ENCODE measurements at places on chromosomes 12 and 14.

DNA sequence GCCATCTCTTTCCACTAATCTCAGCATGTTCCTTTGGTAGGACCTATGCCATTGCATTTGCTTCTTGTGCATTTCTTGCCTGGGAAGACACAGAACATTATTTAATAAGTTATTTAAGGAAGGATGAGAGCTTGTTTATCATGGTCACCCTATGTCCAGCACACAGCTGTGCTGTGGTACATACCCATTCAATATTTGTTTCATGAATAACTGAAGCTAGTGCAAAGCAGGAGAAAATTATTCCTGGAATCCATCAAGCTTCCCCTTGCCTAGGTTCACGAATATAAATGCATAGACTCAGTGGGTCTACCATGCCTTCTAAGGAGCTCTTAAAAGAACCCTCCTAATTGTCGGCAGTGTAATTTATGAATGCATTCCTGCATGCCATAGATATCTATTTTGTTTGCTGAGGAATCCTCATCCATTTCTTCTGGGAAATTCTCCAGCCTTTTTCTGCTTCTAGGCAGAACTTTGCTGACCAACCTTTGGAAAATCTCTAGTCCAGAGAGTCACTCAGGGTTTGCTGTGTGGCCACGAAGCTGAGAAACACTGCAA lies 599.8 kb upstream of the TMEM132C start:
- no peak for DNase-seq

DNA sequence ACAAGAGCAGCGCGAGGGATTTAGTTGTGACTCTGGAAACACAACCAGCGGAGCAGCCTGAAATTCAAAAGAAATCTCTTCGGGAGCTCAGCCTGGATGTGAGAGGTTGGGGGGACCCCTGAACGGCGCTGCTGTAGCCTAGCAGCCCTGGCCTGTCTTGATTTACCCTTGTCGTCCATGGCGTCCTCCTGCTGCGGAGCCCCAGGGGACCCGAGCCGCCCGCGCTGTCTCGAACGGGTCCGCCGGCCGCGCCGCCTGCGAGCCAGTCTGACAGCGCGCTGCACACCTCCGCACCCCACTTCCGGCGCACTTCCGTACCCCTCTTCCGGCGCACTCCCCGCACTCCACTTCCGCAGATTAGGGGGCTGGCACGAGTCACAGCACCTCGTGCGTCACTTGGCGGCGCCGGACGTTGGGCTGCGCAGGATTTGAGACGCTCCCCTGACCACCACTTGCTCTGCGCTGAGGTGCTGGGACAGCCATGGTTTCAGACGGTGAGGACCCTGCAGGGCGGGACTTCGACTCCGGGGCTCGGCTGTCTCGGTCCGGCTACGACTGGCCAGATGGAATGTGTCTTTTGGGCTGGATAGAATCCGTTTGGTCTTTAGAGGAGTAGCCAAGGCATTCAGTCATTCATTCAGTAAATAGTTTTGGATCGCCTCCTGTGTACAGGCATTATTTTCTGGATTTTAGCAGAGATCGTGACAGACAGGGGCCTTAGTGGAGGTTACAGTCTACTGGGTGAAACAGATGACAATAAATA lies at the start of the genes EIF2B1 and GTF2H3:
Gene EIF2B1, minus strand, starts transcription at position 308 of the 763 bp plus-strand sequence. Its CDS starts 129 bp downstream, at position 179.
Gene GTF2H3, plus strand, starts transcription at position 451 of the 763 bp plus-strand sequence. Its CDS starts 31 bp downstream, at position 482.
- DNase-seq, result peak; percentile 95

GRCh38 chr14:87829543-87829942 lies 163.4 kb downstream of the GALC start:
- no peak for DNase-seq

DNA sequence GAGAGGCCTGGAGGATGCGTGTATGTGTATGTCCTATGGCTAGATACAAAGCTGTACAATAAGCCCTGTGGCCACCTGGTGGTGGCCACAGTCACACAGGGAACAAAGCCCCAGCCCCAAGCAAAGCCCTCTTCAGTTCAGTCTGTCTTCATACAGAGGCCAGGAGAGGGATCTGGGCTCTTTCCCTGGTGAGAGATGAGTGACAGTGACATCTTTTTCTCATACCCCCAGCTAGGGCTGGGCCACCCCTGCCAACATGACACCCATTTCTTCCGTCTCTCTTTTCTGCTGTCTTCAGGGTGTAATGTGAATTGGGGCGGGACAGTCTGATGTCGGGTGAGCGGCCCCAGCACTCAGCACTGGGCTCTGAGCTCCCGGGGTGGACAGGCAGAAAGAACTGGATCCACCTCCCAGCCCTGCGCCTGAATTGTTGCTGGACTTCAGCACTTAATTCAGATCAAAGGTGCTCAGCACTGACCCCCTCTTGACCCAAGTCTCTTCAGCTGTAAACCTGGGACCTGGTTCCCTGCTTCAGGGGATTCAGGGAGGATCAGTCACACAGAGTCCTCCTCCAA lies 59.8 kb downstream of the SERPINA3 start:
- no peak for DNase-seq

DNA sequence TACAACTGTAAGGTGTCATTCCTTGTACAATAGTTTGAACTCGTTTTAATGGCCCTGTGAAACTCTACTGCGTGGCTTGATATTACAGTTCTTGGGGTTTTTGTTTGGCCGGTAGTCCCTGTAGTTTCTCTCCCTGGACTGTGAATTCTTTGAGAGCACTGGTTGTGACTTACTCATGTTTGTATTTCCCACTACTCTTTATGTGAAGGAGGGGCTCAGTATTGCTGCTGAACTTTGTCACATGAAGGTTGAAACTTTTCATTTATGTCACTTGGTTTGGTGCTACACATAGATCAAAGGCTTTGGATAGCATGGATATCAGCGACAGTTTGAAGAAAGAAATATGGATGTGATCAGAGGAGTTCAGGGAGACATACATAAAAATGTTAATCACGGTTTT lies 1.5 kb upstream of the POU6F1 start:
- no peak for DNase-seq

DNA sequence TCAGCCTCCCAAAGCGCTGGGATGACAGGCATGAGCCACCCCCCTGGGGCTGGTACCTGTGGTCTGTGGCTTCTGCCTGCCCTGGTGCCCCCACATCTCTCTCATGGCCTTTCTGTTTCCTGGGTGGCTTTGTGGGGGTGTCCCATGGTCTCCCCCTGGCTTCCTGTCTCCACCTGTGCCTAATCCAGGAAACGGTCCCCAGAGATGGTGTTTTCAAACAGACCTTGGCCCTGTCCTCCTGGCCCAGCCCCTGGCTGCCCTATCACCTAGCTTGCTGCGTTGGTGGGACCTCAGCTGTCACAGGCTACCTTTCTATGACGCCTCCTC lies 18.1 kb downstream of the MEG3 start:
- no peak for DNase-seq

DNA sequence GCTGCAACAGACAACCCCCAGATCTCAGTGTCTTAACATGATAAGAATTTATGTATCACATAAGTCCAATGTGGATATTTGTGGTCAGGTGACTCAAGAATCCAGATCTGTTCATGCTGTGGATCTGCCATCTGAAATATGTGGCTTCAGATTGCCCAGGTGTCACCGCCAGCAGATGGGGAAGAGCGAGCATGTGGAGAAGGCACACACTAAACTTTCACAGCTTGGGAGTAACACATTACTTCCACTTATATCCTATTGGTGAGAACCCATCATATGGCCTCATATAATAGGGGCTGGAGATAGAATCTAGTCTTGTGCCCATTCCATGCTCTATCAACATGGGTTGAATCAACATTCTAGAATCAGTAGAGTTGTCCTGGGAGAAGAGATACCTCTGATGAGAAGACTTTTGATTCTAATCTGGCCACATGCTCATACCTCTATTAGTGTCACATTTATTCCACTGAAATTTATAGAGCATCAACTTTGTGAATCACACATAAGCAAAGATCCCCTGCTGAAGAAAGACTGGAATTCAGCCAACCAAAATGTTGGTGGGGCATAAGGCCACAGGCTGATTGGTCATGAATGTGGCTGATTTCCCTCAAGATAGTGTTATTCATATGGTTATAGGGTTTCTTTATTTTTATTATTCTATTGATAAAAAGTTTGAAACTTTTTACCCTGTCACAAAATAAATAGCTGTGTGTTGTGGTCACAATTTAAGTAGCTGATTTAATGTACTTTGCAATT lies 6.0 kb upstream of the CALCOCO1 start:
- DNase-seq, result no peak

- DNase-seq, result no peak
Measured at GRCh38 chr12:2242816-2243215, 190.0 kb downstream of the CACNA1C start.

DNA sequence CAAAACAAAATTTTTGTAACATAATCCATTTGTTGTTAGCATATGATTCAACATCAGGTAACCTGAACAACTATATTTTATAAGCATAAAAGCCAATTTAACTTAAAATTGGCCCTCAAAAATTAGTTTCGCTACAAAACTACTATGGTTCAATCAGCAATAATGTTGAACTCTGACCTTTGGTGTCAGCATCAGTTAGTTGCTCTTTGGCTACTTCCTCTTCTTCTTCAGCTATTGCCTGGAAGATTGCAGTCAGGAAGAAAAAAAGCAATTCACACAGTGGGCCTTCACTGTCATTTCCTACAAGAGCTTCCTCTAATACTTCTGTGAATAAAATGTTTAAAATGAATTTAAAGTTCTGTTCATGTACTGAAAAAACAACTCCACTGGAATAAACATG lies 78.2 kb upstream of the CFL2 start:
- no peak for DNase-seq
